Cerebellum (tissue), 4 donors: ENCODE measurements at places on chromosomes 7 and 10. TPM values are rescaled to one million over a fixed set of nuclear protein-coding genes. Genes with fewer than 3 reads are reported as not detected.

DNA sequence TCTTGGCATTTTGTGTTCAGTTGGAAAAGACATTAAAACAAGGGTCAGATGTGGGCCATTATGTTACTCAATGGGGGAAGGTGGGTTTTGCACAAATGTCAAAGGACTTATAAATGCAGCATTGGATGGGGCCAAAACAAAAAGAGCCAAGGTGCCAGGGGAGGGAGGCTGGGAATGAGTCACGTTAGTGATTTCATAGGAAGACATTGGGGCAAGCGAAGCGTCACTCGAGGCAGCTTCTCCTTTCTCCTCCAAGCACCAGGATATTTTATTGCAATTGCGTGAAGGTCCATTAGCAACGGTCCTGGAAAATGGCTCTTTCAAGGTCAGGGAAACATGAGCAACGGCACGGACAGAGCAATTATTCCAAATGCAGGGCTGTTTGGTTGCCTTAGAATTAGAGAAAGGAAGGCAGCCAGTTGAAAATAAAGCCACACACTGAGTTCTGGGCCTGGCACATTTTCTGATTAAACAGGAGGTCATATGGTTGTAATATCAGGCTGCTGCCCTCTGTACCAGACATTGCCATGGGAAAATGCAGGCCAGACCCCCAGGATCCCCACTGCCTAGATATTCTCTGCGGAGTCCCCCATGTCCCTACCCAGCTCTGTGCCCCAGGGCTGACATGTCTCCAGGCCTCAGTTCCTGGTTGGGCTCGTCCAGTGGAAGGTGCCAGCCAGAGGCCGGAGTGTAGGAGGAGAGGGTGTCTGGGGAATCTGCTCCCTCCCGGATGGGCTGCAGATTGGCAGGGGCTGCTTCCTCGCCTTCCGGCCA, 63.3 kb upstream of the NANOS1 start:
- DNase-seq: peak; percentile 58

DNA sequence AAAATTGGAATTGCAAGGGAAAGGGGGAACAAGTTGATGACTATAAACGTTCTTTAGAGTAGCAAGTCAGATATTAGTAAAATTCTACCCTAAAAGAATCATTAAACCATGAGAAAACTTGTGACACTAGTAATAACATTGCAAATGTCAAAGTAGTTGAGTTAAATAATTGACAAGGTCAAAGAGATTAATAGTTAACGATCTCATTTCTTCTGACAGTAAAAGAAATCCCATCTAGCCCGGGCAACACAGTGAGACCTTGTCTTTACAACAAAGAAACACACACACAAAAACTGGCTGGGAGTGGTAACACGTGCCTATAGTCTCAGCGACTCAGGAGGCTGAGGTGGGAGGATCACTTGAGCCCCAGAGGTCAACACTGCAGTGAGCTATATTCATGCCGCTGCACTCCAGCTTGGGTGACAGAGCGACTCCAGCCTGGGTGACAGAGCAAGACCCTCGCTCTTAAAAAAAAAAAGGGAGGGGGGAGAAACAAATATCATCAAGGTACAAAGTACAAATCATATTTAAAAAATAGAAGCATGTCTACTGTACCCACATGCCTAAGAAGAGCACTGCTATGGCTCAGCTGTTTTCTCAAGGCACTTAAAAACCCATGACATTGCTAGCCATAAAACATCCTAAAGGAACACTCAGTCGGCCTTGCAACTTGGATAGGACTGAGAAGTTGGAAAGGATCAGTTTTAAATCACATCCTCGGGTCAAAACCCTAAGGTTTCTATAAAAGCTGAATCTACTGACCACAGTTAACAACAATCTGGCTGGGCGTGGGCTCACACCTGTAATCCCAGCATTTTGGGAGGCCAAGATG, 401.1 kb downstream of the PARD3 start:
- no peak for DNase-seq

- no peak for DNase-seq
These were observed 6.1 kb upstream of the VCL start for GRCh38 chr10:73991884-73992245.

GRCh38 chr7:123750389-123751230, 1.8 kb upstream of the WASL start:
- DNase-seq: no peak

DNA sequence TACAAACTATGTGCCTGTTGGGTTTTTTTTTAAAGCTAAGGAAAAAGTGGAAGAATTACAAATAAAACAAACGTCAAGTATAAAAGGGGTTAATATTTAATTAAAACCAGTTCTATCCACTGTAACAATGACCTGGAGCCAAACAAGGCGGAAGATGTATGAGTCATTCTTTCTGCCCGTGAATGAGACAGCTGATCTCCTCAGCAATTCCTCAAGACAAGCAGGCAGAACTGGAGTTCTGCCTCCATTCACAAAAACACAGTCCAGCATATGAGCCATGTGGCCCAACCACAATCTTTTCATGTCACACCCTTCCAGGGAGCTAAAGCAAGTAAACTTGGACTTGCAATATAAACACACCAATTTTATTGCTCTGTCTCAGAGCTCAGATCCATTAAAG, 8.4 kb downstream of the ETV1 start:
- DNase-seq: peak; percentile 69

- no peak for DNase-seq
These were observed 7.5 kb downstream of the H2BK1 start for GRCh38 chr7:151202836-151203235.

DNA sequence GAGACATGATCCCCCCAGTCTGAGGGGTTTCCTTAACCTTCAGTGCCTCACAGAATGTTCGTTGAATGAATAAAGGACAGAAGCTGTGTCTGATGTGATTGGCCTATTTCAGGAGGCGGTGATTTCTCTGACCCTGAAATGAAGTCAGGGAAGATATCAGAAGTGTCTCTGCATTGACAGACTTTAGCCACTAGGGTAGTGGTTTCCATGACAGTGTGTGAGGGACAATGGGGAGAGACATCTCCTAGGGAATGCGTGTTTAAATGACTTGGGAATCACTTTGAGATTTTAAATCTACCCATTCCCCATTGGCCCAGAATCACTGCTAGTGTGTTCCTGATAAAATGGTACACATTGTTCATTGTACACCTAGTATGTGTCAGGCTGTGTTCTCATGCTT, 132.0 kb downstream of the CFAP58 start:
- DNase-seq: no peak

DNA sequence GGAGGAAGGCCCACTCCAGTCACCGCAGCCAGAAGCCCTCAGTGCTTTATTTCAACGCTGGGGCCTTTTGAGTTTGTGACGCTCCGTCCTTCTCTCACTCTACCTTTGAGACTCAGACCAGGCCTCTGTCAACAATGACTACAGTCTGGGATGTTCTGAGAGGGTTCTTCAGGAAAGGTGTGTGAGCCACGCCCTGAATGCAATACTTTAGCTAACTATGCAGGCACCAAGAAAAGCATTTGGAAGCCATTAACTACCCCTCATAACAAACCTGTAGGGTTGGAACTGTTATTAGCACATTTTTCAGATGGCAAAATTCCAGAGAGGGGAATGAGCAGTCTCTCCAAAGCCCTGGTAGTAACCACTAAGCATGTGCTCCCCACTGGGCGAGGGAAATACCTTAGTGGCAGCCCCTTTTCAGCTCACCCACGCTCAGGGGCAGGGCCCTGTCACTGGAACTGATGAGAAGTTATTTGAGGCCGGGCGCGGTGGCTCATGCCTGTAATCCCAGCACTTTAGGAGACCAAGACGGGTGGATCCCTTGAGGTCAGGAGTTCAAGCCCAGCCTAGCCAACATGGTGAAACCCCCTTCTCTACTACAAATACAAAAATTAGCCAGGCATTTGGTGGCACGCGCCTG, 5.7 kb upstream of the ARPC1B start:
- DNase-seq: no peak

DNA sequence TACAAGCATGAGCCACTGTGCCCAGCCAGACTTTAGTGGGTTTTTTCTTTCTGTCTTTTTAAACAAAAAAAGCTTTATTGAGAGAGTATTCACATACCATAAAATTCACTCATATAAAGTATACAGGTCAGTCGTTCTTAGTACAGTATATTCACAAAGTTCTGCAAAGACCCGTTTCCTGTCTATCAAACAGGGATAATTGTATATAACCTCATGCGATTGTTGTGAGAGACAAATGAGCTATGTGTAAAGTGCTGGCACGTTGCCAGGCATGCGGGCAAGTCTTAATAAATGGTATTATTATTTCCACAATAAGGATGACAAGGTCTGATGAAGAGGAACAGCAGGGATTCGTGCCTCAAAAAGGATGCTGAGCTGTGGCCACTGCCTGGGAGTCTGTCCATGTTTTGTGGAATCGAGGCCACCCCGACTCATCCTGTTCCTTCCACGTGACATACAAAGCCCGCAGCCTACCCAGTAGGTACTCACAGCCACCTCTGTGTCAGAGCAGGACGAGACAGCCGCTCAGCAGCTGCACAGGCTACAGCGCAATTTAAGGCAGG, 51.6 kb downstream of the SMKR1 start:
- no peak for DNase-seq

DNA sequence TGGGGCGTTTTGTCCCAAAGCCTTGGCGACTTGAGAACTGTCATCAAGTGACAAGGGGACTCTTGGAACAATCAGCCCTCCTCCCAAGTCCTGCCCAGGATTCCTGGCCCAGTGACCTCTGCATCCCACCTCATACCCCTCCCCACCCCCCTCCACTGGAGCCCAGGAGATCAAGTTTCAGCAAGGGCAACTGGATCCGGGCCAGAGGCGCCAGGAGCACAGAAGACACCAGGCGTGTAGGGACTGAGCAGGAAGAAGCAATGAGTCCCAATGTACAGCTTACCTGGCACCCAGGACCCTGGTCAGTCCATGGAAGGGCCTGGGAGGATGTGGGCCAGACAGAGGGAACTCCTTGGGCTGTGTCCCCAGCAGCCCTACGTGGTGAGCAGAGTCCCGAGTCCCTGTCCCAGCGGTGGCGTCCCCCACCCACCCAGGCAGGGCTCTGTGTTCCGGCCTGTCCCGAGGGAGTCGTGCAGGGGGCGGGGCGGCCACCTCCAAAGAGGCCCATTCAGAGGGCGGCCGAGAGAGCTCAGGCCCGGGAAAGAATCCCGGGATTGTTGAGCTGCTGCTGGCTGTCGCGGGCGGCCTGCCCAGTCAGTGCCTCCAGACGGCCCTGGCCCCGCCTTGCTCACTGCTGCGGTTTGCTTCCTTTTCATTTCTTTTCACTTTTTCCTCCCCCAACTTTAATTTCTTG, 254.1 kb downstream of the TNS3 start:
- DNase-seq: peak; percentile 37

DNA sequence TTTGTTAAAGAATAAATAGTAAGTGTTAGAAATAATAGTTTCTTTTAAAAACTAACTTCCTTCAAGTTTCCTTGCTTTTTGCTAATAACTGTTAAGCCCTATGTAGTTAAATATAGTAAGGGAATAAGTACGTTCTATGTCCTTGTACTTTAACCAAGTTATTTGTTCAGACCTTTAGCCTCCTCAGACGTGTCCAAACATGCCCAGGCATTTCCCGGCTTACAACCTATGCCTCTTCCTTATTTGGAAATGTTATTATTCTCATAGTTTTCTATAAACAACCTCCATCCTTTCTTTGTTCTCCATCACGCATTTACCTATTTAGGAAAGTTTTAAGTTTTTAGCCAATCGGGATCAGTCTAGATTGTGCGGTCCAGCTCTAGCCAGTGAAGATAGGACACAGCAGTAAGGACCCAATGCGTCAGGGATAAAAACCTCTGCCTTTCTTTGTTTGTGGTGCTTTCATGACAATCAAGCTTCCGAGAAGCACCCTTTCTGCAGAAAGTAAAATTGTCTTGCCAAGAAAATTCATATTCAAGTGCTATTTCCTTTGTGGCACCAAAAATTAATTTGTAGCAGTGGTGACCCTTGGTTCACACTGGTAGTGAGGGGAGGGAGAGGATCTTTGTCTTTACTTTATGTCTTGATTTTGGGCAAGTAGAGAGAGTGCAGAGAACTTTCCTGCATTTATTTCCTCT, 851.3 kb upstream of the POM121L12 start:
- DNase-seq: no peak

- DNase-seq: no peak
These were observed 332.3 kb upstream of the PRKCQ start for GRCh38 chr10:6912424-6912823.

- DNase-seq: no peak
These were observed 32.6 kb upstream of the AGMO start for GRCh38 chr7:15594461-15594860.

GRCh38 chr10:114917459-114917858, 20.5 kb upstream of the TRUB1 start:
- no peak for DNase-seq

- DNase-seq: no peak
These were observed 121.7 kb downstream of the MLLT10 start for GRCh38 chr10:21655687-21656086.

DNA sequence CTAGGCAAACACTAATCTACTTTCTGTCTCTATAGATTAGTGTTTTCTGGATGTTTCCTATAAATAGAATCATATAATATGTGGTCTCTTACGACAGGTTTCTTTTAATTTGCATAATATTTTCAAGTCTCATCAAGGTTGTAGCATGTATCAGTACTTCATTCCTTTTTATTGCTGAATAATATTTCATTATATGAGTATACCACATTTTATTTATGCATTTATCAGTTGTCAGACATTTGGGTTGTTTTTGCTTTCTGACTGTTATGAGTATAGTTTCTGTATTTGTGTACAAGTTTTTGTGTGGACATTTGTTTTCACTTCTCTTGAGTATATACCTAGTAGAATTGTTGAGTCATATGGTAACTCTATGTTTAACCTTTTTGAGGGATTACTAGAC, 48.2 kb downstream of the SHOC2 start:
- DNase-seq: no peak

DNA sequence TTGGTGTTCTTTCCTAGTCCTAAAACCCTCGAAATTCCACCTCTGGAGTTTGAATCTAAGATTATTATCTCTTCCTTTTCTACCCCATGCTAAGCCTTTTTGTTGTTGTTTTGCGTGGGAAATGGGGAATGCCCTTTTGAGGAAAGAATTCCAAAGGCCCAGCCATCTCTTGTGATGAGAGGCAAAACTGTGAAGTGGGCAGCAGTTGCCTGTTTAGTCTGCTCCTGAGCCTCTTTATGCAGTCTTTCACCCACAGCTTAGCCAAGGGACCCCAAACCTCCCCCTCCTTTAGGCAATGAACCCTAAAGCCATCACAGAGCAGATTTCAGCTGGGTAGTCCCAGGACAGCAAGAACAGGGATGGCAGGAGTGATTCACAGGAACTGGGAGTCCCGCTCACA, 95.5 kb downstream of the DNMBP start:
- DNase-seq: no peak

Gene SH2D4B
- total RNA-seq: 0.36 TPM

Gene AVL9
- 57.3 TPM for total RNA-seq

Gene MMD2
- total RNA-seq: 5.2 TPM

Gene CAV1
- 13.8 TPM for total RNA-seq

Gene ATOH7
- total RNA-seq: 1.5 TPM

Gene TMEM243
- 14.5 TPM for total RNA-seq

Gene TYW1B
- 3.9 TPM for total RNA-seq

Gene SEC61G
- 80.4 TPM for total RNA-seq

Gene ZNF467
- total RNA-seq: 3.2 TPM

Gene METTL27
- 2.5 TPM for total RNA-seq

Gene PRSS2
- total RNA-seq: not detected

Gene UNC5B
- 10.7 TPM for total RNA-seq

Gene SPDYE11
- total RNA-seq: not detected

Gene CALML3
- 0.09 TPM for total RNA-seq

Gene AGR3
- not detected for total RNA-seq
